ENCODE measurements at places on chromosomes 13 and 19.
A peak's percentile ranks its signal among the peaks of the same experiment; 100 is the strongest.

DNA sequence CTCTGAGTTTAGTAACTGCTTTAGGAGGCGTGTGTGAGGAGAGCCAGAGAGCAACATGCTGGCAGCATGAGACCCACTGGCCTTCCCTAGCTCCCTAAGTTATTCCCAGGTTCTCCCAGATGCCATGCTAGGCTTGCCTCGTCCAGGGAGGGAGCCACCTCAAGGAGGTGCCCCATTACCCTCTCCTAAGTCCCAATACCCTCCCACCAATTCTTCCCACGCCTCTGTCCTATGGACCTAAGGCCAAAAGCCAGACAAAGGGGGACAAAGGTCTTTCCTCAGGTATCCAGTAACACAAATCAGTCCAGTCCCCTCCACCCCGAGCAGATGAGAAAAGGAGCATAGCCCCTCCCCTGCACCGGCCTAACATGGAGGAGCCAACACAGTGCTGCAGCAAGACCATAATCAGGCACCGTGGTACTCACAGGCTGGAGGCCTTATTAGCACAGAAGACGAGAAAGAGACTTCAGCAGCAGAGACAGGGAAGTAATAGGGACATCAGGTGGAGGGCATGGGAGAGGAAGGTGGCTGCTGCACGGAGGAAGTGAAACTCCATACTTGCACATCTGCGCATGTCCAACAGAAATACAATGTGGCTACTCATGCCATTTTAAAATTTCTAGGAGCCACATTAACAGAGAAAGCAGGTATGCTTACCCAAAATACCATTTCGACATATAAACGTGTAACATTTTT lies 46.3 kb downstream of the BRD4 start:
- DNase-seq: no peak

- no peak for DNase-seq
These were observed 6.1 kb upstream of the CYSLTR2 start for GRCh38 chr13:48647625-48648024.

DNA sequence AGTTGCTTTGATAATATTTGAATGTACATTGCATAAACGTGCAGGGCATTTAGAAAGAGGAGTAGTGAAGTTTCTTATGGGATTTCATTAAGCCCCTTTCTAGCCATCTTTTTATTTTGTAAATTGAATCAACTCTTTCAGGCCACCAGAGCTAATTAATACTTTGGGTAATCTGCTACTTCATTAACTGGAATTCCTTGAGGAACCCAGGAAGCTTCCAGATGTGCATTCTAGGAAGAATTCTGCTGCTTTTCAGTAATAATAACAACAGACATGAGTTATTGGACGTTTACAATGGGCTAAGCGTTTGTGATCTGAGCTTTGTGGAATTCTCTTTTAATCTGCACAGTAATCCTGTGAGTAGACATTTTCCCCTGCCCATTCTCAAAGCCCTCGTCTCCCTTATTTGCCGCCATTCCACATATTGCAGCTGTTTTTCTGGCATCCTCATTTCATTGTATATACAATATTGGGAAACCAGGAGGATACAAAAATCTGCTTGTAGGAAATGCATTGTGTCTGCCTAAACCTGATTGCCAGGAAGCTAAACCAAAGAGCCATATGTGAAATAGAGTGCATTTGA lies 103.9 kb downstream of the HS6ST3 start:
- no peak for DNase-seq

DNA sequence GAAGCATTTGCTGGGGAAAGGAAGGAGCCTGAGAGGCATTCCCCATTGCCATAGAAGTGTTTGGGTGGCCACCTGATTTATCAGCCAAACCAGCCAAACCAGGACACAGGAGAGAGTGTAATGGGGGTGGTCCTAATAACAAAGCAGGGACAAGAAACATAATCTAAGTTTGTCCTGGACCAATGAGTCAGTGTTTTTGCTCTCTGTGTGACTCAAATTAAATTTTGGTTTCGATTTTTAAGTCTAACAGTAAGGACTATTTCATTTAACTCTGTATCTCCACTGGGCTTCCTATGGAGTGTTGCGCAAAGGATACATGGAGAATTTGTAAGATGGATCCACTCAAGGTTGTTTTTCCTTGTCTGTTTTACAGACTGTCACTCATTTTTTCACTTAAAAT lies 19.5 kb upstream of the TRPC4 start:
- no peak for DNase-seq

DNA sequence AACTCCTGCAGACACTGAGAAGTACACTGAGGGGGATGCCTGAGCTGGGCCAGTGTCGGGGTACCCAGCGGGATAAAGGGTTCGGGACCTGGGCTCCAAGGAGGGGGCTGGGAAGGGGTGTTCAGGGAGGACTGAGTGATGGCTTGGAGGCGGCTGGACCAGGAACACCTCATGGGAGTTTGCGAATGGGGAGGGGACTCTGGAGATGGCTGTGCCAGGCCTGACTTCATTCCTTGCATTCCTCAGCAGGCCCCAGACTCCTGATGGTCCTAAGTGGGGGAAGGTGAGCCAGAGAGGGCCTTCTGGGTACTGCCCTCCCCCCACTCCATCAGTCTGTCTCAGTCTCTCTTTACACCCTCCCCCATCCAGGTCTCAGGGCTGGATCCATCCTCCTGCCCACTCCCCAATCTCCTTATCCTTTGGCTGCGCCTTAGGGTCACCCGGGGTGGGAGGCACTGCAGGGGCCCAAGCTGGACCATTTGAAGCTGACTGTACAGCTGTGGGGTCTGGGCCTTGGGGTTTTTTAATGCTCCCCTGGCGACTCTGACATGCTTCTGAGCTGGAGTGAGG lies 13.8 kb downstream of the PAK4 start:
- no peak for DNase-seq

GRCh38 chr13:113916330-113916815 lies 52.5 kb upstream of the GAS6 start:
- DNase-seq: no peak

DNA sequence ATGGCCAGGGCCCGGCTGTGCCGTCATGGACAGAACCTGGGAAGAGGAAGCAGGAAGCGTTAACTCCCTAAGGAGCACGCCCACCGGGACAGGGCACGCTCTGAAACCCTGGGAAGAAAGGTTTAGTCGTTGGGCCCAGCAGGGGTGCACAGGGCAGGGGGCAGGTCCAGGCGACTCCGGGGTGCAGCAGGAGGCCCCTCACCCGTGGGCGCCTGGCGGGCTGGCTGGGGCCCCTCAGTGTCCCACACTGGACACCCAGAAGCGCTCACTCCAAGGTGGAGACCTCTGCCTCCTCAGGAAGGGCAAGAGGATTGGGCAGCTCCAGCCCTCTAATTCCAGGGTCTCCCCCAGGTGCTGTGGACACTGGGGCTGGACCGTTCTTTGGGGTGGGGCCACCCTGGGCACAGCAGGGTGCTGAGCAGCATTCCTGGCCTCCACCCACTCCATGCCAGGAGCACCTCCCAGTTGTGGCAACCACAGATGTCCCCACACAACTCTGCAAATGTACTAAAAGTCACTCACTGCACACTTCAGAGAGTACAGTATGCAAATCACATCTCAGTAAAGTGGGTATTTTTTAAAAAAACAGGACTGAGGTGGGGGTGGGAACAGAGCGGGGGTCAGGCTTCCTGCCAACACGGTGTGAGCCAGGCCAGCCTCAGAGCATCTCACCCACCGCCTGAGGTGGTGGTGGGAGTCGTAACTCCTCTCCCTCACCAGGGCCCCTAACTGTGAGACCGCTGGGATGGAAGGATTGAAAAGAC lies 35.2 kb downstream of the PIP5K1C start:
- no peak for DNase-seq

DNA sequence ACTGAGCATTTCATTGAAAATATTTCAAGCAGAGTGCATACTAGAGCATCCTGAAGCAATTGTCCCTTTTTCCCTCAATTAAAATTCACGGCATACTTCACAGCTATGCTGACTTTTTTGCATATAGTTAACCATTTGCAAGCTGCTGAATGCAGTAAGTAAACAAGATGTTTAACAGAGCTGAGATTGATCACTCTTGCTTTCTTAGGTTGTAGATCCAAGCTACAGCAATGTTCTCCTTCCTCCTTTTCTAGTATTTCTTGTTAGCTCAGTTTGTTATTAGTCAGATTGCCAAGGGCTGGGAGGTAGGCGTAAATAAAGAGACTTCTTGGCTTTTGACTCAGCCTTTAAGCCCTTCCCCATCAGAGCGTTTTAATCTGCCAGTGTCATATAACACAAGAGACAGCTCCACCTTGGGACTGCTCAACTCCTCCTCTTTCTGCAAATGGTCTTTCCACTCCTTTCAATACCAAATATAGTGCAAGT lies at the start of gene SLITRK6:
Gene SLITRK6, minus strand, starts transcription at position 323 of the 486 bp plus-strand sequence. CDS start 2,911 bp downstream, outside the sequence.
- peak; percentile 62 for DNase-seq

DNA sequence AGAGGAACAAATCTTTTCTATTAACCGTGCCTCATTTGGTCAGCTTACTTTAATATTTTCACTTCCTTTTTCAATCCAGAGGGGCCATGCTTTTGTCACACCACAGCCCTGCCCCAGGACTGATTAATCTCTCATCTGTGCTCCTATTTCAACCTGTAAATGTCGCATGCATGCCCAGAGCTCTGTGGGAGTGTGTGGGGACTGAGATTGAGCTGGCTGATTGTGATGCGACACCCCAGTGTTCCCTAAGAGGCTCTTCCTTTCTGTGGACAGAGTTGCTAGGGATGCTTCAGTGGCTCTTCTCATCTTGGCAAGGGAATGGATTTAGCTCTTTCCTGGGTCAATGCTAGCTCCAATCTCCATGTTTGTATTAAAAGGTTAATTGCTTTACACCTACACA lies 249.6 kb downstream of the TDRD3 start:
- DNase-seq: no peak

- no peak for DNase-seq
These were observed 2.8 kb upstream of the KCNJ14 start for GRCh38 chr19:48452289-48453190.

DNA sequence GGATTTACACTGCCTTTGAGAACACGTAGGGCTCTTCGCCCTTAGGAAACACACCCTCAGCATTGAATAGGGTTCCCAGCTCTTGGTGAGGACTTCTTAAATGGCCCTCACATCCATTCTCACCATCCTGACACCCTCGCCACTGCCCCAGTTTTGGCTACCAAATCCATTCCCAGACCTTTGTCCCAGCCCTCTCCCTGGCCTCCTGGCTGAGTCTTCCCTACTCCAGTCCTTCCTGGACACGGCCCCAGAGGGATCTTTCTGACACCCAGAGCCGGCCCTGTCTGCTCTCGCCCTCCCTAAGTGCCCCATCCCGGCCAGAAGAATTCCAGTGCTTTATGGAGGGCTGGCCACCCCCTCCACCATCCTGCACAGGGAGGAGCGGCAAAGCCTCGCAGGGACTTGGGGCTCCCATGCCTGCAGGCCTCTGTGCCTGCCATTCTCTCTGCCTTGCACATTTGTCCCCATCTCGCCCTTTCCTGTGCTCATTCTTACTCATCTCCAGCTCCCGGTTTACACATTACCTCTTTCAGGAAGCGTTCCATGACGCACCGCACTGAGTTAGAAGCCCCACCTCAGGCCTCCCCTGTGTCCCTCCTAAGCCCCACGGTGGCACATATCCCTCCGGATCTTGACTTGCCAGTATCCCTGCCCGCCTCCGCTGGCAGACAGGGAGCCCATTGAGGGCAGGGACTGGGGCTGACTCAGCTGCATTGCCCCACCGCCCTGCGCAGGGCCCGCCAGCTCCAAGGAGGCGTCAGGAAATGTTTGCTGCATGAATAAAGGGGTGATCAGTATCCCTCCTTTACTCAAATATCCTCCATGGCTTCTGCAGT lies 11.0 kb upstream of the KLK14 start:
- no peak for DNase-seq

GRCh38 chr13:79226250-79226649 lies 179.8 kb downstream of the RBM26 start:
- DNase-seq: no peak

- no peak for DNase-seq
These were observed 217.1 kb downstream of the COL4A1 start for GRCh38 chr13:110089815-110090214.

GRCh38 chr13:105047676-105048295 lies 1487.7 kb downstream of the EFNB2 start:
- DNase-seq: no peak

- DNase-seq: no peak
These were observed 353.6 kb upstream of the GPC6 start for GRCh38 chr13:92873029-92873428.

DNA sequence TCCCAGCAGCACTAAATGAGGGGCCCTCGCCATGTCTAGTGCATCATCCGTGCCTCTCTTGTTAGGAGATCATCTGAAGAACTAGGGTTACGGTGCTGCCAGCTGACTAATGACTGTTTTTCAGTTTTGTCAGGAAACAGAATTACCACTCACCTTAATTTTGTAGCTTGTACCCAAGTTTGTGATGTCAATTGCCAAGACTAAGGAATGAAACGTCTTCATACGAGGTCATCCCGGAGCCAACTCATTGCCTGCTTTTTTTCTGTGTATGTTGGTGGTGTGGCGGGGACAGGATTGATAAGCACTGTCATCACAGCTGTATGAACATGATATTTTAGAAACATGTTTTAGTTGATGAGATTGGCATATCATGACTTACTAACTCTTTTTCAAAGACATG lies 100.6 kb downstream of the TNFRSF19 start:
- no peak for DNase-seq

DNA sequence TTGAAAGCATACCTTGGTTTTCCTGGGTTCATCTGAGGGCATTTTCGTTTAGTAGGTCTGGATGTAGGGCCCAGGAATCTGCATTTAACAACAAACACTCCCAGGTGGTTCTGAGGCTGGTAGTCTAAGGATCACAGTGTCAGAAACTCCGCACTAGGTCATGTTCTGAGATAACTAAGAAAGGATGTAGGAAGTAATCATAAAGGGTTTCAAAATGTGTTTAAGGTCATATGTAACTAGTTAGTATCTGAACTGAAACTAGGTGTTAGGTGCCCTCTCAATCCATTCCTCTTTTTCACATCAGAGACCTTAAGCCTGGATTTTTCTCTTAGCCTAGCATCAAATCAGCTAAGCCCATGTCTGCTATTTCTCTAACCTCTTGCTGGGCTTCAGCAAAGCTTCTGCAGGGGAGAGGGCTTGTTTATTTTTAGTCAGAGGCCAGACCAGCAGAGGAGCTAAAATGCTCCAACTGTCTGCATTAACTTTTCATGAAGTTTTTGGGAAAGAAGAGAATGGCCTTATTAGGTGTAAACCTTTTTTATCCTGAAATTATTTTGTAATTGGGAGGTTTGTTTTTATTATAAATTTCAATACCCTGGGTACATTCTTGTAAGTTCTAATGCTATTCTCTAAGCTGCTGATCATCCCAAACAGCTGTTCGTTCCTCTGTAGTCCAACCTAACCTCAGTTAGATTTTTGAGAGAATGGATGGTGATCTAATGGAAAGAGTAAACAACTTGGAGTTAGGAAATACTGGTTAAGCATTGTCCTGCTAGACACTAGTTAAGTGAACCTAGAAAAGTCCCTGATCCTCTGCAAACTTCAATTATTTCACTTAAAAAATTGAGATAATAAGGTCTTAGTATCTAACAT lies 262.8 kb upstream of the RFC3 start:
- DNase-seq: no peak
